ENCODE measurements at places on chromosomes 11 and 22.

DNA sequence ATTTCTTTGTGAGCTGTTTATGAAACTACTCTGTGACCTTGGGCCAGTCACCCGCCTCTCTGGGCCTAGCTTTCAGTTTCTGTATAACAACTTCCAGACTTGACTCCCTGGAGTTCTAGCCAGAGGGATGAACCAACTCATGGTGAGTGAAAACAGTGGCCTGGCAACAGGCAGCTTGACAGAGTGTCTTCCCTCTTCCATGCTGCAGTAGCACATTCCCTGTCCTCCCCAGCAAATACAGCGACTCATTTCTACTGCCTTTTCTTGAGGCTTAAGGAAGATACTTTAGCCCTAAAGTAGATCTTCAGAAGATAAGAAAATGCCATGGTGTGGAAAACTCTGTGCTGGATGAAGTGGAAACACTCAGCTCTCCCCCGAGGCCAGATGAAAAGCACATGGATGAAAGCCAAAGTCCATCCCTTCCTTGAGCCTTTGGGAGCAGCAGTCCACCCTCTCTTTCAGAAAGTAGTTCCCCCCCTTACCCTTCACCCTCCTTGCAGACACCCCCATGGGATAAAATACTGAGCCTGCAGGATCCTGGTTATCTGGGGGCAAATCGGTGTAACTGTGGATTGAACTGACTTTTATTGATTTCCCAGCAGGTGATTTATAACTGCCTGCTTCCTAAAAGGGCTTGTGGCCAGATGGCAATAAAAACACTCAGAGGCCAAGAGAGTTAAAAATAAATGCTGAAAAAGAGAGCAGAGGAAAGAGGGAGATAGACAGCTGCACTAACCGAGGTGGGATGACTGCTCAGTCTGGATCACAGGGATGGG lies 24.1 kb downstream of the IRAG1 start:
- DNase-seq, result no peak

- no peak for DNase-seq
Observed at GRCh38 chr11:117415358-117415896, 87.8 kb downstream of the CEP164 start.

DNA sequence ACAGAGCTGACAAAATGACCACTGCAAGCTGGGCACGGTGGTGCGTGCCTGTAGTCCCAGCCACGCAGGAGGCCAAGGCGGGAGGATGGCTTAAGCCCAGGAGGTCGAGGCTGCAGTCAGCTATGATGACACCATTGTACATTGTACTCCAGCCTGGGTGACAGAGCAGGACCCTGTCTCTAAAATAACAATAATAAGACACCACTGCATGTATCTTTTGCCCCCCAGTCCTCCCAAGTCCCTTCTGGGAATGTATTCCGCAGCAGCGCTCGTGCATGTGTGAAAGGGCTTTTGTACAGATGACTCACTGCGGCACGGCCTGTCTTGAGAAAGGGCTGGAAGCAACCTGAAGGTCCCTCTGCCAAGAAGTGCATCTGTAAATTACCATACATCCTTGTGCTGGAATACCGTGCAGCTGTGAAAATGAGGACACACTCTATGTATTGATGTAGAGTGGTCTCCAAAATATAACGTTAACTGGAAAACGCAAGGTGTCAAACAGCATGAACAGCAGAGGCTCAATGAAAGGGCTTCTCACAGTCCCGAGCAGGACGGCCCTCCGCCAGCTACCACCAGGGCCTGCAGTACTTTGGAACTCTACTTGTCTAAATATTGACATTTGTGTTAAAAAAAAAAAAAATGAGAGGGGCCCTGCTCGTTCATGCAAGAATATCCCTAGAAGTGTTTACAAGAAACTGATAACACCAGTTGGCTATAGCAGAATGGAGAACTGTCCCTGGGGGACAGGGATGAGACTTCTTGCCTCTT lies 9.0 kb upstream of the CDC42EP2 start:
- no peak for DNase-seq

GRCh38 chr11:26777372-26777808 lies 55.5 kb upstream of the SLC5A12 start:
- DNase-seq, result no peak

DNA sequence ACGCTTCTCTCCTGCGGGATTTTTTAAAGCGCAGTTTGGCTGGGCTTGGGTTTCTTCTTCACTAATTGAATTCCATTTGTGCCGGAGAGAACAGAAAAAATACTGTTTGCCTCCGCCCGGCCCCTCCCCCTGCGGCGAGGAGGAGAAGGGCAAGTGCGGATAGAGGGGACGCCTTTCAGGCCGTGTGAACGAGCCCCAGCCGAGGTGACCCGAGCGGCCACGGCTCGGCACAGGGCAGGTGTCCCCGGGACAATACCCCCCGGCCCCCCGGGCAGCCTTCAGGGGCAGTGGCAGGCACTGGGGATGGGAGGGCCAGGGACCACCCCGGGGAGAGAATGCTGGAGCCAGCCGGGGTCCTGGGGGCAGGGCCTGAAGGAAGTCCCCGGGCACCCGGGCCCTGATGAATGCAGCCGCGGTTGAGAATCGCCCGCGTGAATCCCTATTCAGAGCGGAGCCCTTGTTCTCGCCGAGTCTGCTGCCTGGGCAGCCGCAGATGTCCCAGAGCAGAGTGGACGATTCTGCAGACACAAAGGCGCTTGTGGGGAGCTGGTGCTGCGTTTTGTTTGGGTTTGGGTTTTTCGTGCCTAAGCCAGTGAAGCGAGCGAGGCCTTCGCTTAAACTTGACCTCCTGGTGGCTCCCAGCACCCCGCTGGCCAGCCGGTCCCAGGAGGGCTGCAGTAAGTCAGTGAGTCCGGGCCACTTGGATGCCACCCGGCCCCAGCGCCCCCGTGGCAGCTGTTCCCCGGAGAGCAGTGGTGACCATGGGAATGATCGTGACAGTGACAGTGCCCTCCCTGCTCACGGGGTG lies 96.0 kb downstream of the WNT7B start:
- DNase-seq, result no peak

DNA sequence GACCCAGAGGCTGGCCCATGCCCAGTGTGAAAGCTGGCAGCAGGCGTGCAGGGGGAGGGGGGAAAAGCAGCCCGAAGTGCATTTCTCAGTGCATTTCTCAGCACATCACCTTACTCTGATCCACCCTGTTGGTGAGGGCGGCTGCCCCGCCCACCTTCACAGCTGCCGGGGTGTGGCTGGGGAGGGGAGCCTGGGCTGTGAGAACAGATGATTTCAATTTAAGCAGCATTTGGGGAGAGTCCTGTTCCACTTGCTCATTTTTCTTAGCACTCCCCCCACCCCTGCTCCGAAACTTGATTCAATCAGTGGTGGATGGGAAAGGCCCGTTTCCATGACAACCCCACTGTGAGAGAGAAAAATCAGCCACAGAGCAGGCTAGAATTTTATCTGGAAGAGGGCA lies 84.8 kb downstream of the SNX19 start:
- no peak for DNase-seq

DNA sequence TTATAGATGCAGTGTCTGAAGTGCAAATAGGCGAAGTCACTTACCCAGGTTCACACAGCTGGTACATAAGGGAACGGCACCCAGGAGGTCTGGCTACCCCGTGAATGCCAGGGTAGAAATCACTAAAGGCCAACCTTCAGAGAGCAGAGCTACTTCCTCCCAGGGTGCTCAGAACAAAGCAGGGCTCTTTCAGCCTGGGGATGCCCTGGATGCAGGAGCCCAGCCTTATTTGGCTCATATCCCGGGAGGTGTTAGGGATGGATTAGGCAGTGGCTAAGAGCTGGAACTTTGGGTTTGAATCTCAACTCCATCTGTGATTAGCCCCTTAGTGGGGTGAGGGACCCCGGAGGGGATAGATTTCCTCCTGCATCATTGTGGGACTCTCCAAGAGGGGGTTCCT lies 33.1 kb upstream of the ASPHD2 start:
- DNase-seq, result no peak

DNA sequence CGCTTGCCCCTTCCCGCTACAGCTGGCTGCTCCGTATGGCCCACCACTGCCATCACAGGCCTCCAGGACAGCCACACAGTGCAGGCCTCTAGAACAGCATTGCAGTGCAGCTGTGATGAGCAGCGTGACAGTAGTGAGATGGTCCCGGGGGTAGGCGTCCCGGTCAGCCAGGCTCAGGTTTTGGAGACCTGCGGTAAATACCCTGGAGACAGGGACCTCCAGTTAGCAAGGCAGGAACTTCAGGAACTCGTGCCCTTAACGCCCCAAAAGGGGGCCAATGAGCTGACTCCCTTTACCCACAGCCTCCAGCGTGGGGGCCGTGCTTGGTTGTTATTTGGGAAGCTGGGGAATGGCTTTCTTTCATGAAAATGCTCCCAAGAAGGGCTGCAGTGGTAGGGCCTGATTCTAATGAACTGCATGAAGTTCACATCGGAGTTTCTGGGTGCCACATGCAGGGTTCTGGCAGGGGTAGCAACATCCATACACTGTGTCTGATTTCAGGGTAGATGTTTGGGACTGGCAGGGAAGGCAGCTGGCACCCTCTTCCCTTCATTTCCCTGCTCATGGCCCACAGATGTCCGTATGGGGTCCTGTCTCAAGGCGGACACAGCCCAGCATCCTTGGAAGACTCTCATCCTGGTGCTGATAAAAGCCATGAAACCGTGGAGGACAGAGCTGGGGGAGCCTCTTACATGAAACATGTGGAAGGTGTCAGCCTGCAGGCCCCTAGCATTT lies 440.5 kb downstream of the TBC1D22A start:
- no peak for DNase-seq

- no peak for DNase-seq
Observed at GRCh38 chr11:131652231-131652630, 281.8 kb downstream of the NTM start.

DNA sequence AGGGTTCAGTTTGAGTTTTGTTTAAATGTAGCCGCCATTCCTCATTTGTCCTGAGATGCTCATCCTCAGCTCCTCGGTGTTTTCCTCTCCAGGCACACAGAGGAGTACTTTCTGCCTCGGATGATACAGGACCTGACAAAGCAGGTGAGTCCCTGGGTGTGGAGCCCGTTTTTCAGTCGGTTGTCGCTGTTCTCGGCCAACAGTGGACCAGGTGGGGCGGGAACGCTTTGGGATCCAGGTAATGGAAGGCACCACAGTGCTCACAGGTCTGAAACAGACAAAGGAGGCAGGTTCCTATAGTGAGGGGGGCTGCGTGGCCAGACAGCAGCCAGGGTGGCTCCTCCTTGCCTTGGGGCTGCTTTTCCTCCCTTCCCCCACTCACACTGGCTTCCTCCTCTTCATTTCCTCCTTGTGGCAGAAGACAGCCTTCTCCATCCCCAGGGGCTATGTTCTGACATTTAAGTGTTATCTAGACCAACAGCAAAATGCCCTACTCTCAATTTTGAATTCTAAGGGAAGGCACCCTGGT lies 19.4 kb downstream of the NADSYN1 start:
- no peak for DNase-seq

GRCh38 chr11:115911613-115912346 lies 407.6 kb upstream of the CADM1 start:
- no peak for DNase-seq

GRCh38 chr22:46119729-46120419 lies 30.5 kb upstream of the PPARA start:
- DNase-seq, result no peak

GRCh38 chr11:16191868-16192240 lies 164.5 kb downstream of the SOX6 start:
- no peak for DNase-seq

- no peak for DNase-seq
Observed at GRCh38 chr11:11782532-11783110, 59.2 kb upstream of the USP47 start.

GRCh38 chr11:99452075-99452474 lies 431.3 kb downstream of the CNTN5 start:
- no peak for DNase-seq

- no peak for DNase-seq
Observed at GRCh38 chr11:59356561-59356960, 2.1 kb upstream of the OR5AN1 start.

- no peak for DNase-seq
Observed at GRCh38 chr22:29693671-29694070, 26.1 kb upstream of the CABP7 start.

GRCh38 chr11:57461841-57462489 lies 1.6 kb downstream of the RTN4RL2 start:
- no peak for DNase-seq

- no peak for DNase-seq
Observed at GRCh38 chr11:76690736-76691135, 20.2 kb upstream of the LRRC32 start.

DNA sequence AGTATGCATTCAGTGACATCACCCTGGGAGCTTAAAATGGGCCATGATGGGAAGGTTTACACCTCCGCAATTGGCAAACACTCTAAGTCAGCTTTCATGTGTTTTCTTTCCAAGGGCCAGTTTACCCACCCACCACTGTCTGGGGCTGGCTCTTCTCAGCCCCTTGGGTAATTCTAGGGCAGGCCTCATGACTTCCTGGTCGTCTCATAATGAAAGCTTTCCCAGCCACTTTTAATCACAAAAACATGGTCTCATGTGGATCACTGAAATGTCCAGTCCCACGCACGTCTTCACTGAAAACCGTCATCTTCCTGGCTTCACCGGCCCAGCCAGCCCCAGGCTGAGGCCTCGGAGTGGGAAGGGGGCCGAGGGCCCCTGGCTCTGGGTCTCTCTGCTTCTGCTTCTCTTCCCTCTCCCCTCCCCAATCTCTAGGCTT lies 58.5 kb upstream of the ANO1 start:
- DNase-seq, result no peak

GRCh38 chr11:56558574-56558973 lies 15.5 kb upstream of the OR5M11 start:
- no peak for DNase-seq

DNA sequence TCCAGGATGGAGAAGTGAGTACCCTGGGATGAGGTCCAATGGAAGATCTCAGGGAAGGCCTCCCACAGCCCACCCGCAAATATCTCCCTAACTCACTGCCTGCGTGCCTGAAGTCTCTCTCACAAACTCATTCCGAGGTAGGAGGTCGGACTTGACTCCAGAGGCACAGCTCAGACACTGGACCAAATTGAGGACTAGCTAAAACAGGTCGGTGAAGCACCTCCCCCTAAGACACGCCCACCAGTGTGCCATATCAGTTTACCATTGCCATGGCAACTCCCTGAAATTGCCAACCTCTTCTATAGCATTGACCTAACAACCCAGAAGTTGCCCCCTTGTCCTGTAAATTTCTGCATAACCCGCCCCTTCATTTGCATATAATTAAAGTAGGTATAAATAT lies 17.5 kb downstream of the RPL3 start:
- no peak for DNase-seq

DNA sequence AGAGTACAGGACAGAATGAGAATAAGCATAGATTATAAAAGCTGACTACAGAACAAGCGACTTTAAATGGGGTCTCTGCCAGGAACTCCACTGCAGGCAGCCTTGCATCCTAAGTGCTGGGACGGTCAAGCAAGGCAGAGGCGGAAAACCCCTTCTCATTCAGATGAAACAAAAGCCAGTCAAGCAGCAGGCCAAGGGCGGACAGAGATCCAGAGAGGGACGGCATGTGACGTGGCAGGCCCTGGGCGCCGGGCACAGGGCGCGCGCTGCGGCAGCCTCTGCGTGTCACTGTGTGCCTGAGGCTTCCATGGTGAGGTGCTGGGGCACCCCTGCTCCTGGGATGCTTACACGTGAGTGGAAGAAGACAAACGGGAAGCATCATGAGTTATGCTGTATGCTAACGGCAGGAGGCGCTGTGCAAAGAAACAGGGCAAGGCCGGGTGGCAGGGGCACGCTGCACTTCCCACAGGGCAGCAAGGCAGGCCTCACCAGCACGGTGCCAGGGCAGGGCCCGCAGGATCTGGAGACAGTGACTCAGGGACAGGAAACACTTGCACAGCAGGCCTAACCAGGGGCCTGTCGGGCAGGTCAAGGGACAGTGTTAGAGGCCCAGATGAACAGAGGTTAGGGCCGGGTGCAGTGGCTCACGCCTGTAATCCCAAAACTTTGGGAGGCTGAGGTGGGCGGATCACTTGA lies 6.2 kb downstream of the TOLLIP start:
- DNase-seq, result no peak

Data from activated naive CD4-positive, alpha-beta T cell (primary cell).